CD4-positive, alpha-beta T cell (primary cell): ENCODE measurements at places on chromosomes 1 and 21. TPM values are rescaled to one million over a fixed set of nuclear protein-coding genes. Genes with fewer than 3 reads are reported as not detected.

GRCh38 chr1:5651964-5652821 is 340.0 kb downstream of the NPHP4 start:
- DNase-seq, result no peak
- H3K4me1 ChIP-seq, result peaks cover 15% of the 10 kb centered on the region
- peaks cover 22% of the 10 kb centered on the region for H3K27me3 ChIP-seq
- no peak overlapping the region for H3K4me3 ChIP-seq
- no peak overlapping the region for H3K27ac ChIP-seq
- no peaks in the 10 kb centered on the region for H3K36me3 ChIP-seq

DNA sequence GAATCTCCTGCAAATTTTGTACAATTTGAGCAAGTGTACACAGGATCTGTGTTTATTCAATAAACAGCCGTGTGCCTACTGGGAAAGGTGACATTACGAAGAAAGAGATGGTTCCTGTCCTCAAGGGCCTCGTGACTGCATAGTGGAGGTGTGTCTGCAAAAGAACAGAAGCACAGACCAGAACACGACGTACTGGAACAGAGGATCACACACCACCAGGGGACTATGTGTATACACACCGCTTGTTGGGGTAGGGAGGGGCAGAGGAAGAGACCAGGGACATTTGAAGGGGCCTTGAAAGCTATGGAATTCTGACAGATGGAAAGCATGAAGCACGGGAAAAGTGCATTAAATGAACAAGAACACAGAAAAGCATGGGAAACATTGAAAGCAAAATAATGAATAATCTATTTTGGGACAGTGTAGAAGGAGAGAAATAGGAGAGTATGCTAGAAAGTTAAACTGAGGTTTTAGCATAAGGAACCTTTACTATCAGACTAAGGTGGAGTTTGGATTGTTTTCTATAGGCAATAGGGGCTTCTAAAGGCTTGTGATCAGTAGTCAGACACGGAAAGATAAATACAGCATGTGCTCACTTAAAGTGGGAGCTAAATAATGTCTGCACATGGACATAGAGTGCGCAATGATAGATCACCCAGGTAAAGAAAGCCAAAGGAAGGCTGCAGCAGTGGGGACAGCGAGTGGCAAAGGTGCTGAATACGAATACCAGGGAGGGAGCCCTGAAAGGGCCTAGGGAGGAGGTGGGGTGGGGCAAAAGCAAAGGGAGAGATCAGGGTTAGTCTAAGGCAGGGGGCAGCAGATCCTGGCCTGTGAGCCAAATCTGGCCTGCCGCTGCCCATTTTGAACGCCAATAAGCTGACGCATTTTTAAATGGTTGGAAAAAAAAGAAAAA is 11.0 kb downstream of the JAK1 start:
- H3K27me3 ChIP-seq, result no peaks in the 10 kb centered on the region
- H3K4me1 ChIP-seq, result peaks cover 64% of the 10 kb centered on the region
- H3K4me3 ChIP-seq, result no peak overlapping the region
- no peaks in the 10 kb centered on the region for H3K36me3 ChIP-seq

DNA sequence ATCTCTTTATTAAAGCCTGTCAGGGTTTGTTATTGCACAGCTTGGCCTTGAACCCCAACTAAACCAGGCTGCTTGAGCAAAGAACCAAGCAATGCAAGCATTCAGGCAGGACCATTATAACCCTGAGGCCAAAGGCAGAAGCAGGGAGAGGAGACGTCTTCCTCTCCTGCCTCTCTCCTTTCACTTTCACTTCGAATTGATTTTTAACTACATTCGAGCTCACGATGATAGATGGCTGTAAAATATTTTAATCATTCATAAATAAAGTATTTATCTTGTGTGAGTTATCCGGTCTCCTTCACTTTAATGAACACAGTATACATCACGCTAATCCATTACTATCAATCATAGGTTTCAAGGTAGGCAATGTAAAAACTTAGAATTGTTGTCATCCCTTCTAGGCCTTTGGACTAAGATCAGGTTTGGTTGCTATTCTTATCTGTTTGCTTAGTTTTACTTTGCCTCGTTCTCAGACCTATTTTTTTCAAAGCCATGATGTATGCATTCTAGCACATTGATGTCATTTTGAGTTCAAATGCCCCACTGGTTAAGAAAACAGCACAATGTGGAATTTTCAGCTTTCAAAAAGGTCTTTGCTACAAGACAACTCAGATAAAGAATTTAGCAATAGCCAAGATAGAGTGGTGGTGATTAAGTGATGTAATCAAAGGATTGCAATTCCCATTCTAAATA is 480.2 kb upstream of the RUNX1 start:
- H3K27ac ChIP-seq, result peak overlapping the region; percentile 71
- peak; percentile 63 for DNase-seq
- H3K4me1 ChIP-seq, result peaks cover 29% of the 10 kb centered on the region
- no peaks in the 10 kb centered on the region for H3K36me3 ChIP-seq
- H3K4me3 ChIP-seq, result peak overlapping the region; percentile 61

DNA sequence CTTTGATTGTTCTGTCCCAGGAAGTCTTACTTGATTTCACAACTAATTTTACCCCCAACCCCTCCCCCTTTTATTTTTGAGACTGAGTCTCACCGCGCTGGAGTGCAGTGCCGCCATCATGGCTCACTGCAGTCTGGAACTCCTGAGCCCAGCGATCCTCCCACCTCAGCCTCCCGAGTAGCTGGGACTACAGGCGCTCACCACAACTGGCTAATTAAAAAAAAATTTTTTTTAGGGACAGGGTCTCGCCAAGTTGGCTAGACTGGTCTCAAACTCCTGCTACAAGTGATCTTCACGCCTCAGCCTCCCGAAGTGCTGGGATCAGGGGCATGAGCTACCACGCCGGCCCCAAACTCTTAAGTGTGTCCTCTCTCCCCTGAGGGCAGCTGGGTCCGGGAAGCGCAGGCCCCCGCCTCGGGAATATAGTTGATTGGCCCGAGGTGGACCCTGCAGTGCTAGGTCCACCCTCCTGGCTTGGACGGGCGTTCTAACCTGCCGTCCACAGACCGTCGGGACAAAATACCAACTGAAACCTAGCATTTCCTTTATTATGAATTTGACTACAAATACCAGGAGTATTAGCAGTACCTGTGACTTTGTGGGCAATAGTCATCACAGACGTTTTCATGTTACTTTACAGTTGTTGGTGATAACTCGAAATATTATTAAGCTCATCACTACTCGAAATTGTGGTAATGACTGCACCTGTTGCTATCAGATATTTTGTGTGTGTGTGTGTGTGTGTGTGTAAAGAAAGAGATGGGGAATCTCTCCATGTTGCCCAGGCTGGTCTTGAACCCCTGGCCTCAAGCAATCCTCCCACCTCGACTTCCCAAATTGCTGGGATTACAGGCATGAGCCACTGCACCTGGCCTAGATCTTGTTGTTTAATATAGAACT is 642 bp upstream of the PARP1 start:
- H3K36me3 ChIP-seq, result no peaks in the 10 kb centered on the region
- H3K27me3 ChIP-seq, result no peaks in the 10 kb centered on the region
- peaks cover 39% of the 10 kb centered on the region for H3K4me1 ChIP-seq
- DNase-seq, result no peak
- H3K4me3 ChIP-seq, result peak overlapping the region; percentile 47

DNA sequence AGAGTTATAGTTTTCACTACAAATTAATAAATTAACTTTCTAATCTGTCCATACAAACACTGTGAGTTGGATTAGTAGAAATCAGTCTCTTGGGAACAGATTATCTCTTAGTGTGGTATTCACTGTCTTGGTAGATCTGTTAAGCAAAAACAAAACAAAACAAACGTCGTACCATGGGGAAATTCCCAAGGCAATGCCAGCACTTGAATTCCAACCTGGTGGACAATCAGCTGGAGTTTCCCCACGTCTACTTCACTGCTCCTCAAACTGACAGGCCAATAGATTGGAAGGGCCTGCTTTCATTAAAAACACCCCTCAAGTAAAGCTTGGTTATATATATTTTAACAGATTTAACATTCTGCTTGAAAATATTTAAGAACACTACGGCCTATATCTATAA is 31.9 kb downstream of the GDAP2 start:
- H3K36me3 ChIP-seq, result peaks cover 46% of the 10 kb centered on the region
- no peaks in the 10 kb centered on the region for H3K4me1 ChIP-seq
- H3K27ac ChIP-seq, result no peak overlapping the region

Gene DNAJC11
- 20.6 TPM for total RNA-seq

GRCh38 chr1:99472893-99473292 is 173.0 kb upstream of the PALMD start:
- no peaks in the 10 kb centered on the region for H3K36me3 ChIP-seq
- H3K27ac ChIP-seq, result no peak overlapping the region
- H3K4me3 ChIP-seq, result no peak overlapping the region

- no peak overlapping the region for H3K27ac ChIP-seq
- no peak overlapping the region for H3K4me3 ChIP-seq
- H3K36me3 ChIP-seq, result no peaks in the 10 kb centered on the region
- DNase-seq, result no peak
- H3K27me3 ChIP-seq, result no peaks in the 10 kb centered on the region
Observed at GRCh38 chr1:50292276-50292675, 131.0 kb downstream of the DMRTA2 start.

- no peaks in the 10 kb centered on the region for H3K36me3 ChIP-seq
- H3K27me3 ChIP-seq, result no peaks in the 10 kb centered on the region
- H3K4me1 ChIP-seq, result peaks cover 13% of the 10 kb centered on the region
Observed at GRCh38 chr21:15063814-15064575, 805 bp downstream of the NRIP1 start.

DNA sequence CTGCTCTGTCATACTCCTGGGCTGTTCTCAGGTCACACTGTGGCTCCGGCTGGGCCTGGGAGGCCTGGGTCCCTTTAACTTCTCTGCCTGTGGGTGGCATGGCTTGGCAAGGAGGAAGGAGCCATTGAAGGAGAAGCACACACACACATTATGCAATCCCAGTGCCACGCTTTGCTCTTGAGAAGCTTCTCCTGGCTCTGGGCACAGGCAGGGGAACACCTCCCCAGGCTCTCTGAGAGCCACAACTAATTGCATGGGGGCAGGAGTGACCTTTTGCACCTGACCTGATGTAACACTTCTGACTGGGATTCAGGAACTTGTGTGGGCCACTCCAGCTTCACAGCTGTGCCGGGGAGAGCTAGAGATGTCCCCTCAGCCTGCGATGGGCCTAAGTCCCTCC is 23.1 kb downstream of the LGR6 start:
- no peaks in the 10 kb centered on the region for H3K36me3 ChIP-seq
- H3K27ac ChIP-seq, result no peak overlapping the region
- H3K4me1 ChIP-seq, result peaks cover 5% of the 10 kb centered on the region
- no peak overlapping the region for H3K4me3 ChIP-seq
- H3K27me3 ChIP-seq, result peaks cover 49% of the 10 kb centered on the region
- no peak for DNase-seq

DNA sequence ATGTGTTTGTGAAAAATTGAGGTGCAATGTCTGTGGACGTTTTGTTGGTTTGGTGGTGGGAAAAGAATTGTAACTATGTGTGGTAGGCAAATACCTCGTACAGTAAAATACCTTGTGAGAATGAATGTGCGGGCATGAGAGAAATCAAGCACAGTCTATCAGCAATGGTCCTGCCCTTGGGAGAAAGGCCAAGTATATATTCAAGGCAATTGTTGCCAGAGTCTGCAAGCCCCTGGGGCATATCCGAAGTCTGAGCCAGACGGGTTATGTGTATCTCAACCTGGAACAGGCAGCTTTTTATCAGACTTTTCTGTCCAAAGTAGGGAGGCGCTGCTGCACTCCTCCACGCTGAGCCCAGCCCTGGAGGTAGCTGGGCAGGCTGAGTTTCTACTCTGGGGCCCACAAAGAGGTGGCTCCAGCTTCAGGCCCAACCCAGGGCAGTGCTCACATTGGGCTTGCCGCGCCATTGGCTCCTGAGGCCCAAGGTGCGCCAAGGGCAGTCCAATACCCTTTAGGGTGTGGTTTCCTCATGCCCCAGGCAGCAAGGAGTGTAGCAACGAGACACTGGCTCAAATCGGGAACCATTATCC is 9.4 kb upstream of the GNL2 start:
- no peak overlapping the region for H3K27ac ChIP-seq
- no peak overlapping the region for H3K4me3 ChIP-seq
- no peaks in the 10 kb centered on the region for H3K27me3 ChIP-seq

- H3K4me1 ChIP-seq, result no peaks in the 10 kb centered on the region
- DNase-seq, result no peak
- peaks cover 5% of the 10 kb centered on the region for H3K36me3 ChIP-seq
Observed at GRCh38 chr1:27275696-27276095, 41.3 kb downstream of the WDTC1 start.

DNA sequence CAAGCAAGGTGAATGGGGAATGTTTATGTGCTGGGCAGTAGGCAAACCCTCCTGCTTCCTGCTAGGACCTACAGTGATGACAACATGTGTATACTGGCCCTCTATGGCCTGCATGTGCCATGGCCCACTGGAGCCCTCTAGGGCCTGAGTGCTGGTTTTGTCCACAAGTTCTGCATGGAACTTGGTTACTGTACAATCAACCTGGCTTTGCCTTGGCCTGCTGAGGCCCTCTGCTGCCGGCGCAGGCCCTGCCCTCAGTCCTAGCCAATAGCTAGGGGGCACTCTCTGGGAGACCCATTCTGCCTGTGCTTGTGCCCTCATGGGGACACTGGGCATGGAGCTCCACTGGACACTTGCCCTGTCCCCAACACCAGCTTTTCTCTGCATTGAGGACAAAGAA is 138.6 kb upstream of the NGF start:
- H3K4me3 ChIP-seq, result no peak overlapping the region
- peaks cover 3% of the 10 kb centered on the region for H3K27me3 ChIP-seq
- H3K4me1 ChIP-seq, result no peaks in the 10 kb centered on the region

DNA sequence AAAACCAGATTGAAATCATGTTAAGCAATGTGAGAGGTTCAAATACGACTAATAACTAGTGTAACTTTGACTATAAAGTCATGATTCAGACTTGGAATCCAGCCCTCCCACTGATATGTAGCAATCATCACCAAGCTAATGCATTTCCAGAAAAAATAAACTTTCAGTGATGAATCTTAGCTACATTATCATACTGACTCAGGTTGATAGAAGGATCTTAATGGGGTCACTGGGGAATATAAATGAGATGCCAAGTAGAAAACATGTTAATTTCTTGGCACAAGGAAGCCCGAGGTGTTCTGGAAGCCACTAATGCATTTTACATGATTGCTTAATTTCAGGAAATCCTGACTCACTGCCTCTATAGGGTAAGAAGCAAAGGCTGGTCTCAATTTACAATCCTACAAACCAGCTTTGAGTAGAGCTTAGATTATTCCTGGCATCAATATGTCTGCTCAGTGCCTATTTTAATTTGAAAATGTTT is 67.7 kb downstream of the SELENOF start:
- H3K27ac ChIP-seq, result no peak overlapping the region
- H3K4me1 ChIP-seq, result no peaks in the 10 kb centered on the region
- no peaks in the 10 kb centered on the region for H3K36me3 ChIP-seq
- DNase-seq, result no peak
- no peaks in the 10 kb centered on the region for H3K27me3 ChIP-seq
- no peak overlapping the region for H3K4me3 ChIP-seq

GRCh38 chr1:77018311-77018710 is 151.0 kb downstream of the ST6GALNAC5 start:
- no peaks in the 10 kb centered on the region for H3K27me3 ChIP-seq
- DNase-seq, result no peak
- no peak overlapping the region for H3K4me3 ChIP-seq
- H3K4me1 ChIP-seq, result no peaks in the 10 kb centered on the region

- H3K4me1 ChIP-seq, result peaks cover 12% of the 10 kb centered on the region
- no peaks in the 10 kb centered on the region for H3K36me3 ChIP-seq
- no peaks in the 10 kb centered on the region for H3K27me3 ChIP-seq
Observed at GRCh38 chr1:31861346-31861745, 45.5 kb upstream of the SPOCD1 start.

- peaks cover 95% of the 10 kb centered on the region for H3K36me3 ChIP-seq
- DNase-seq, result no peak
- H3K4me1 ChIP-seq, result peaks cover 6% of the 10 kb centered on the region
- H3K4me3 ChIP-seq, result no peak overlapping the region
- no peak overlapping the region for H3K27ac ChIP-seq
- no peaks in the 10 kb centered on the region for H3K27me3 ChIP-seq
Observed at GRCh38 chr1:39003794-39004193, 12.7 kb downstream of the AKIRIN1 start.

Gene SLC44A5
- not detected for total RNA-seq
